ENCODE measurements at places on chromosomes 12 and 14.
A peak's percentile ranks its signal among the peaks of the same experiment; 100 is the strongest.

DNA sequence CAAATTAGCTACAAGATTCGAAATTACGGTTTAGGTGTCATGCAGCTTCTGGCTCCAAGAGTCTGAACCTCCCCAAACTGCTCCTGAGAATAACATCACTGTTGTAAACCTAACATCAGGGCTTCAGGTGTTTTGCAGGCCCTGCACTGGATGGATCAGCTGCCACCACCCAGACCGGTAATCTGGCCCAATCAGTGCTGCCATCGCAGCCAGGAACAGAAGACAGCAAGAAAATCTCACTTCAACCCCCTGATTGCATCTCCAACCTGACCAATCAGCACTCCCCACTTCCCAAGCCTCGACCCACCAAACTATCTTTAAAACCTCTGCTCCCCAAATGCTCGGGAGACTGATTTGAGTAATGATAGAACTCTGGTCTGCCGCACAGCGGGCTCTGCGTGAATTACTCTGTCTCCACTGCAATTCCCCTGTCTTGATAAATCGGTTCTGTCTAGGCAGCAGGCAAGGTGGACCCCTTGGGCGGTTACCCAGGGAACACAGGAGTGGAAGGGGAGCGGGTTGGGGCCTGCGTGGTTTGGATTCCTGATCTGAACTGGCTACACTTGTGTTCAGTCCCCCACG, 268.5 kb upstream of the SFSWAP start:
- no peak for DNase-seq

GRCh38 chr14:29320286-29320685, 553.7 kb downstream of the FOXG1 start:
- DNase-seq = no peak

GRCh38 chr14:26078561-26078960, 519.3 kb downstream of the NOVA1 start:
- DNase-seq = no peak

- peak; percentile 96 for DNase-seq
Observed at GRCh38 chr14:61103541-61104339, 122.7 kb downstream of the SLC38A6 start.

GRCh38 chr14:91750634-91751198, 18.8 kb upstream of the CATSPERB start:
- no peak for DNase-seq

Data from fibroblast of skin of left biceps (primary cell).